ENCODE measurements at places on chromosomes 3 and 15.
A peak's percentile ranks its signal among the peaks of the same experiment; 100 is the strongest.

GRCh38 chr3:43618142-43618541, 3.7 kb downstream of the ANO10 start:
- DNase-seq: no peak

- DNase-seq: no peak
Measured at GRCh38 chr3:45964139-45964538, 20.9 kb downstream of the CXCR6 start.

DNA sequence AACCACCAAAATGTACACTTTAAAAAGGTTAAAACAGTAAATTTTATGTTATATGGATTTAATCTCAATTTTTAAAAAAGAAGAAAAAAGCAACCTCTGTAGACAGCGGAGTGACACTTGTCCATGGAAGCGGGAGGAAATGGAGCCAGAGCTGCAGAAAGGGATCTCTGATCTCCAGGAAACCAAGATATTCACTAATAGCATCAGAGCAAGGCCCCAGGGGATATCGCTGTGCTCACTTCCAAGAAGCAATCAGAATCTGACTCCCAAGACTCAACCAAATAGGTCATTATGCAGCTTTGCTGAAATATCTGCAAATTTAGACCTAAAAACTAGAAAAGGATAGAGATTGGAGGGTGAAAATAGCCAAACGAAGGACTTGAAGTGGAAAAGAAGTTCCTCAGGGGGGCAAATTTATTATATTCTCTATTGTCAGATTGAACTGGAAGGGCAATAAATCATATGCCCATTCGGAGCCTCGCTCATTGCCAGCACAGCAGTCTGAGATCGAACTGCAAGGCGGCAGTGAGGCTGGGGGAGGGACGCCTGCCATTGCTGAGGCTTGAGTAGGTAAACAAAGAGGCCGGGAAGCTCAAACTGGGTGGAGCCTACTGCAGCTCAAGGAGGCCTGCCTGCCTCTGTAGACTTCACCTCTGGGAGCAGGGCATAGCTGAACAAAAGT, 62.0 kb upstream of the ATP2C1 start:
- no peak for DNase-seq

DNA sequence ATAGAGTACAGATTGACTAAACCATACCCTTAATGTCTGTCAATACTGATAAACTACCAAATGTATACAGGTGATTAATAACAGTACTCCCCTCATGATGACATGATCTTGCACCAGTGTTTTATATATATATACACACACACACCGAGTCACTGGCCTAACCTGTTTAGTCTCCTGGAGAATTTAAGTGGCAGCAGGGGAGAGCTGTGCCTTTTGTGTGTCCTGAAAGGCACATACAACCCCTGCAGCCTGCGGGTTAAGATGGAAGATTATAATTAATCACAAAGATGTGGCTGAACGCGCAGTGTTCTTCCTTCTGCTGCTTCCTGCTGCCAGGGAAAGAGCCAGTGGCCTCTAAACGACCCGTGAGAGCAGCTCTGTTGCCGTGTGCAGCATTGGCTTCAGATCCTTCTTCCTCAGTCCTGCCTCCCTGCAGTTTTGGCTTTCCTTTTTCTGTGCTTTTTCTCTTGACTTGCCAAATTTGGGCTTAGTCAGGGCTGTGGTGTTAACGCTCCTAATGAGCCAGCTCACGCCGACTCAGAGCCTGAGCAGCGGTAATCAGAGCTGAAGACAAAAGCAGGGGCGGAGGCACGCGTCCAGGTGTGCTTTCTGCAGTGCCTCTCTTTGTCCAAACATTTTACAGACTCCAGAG, 42.5 kb upstream of the UBE3A start:
- DNase-seq: no peak

GRCh38 chr15:35958975-35959374, 413.0 kb upstream of the DPH6 start:
- no peak for DNase-seq

DNA sequence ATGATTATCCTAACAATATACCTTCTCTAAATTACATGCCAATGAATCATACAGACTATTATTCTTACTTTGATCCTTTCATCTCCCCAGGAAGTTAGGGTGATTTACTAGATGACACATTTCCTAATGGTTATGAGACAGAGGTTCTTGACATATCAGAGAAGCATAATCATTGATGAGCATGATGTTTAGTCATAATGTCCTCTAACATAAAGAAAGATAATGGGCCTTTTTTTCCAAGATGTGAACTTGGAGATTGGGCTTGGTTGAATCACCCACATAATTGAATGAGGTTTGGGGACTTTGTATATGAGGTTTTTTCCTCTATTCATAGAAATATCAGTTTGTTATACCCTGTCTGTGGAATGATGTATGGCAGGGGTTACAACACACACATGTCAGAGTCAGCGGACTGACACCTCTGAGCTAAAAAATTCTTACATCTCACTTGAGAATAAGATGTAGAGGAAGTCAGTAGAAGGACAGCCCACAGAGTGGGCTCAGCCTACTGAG, 69.7 kb upstream of the DCBLD2 start:
- peak; percentile 93 for DNase-seq

DNA sequence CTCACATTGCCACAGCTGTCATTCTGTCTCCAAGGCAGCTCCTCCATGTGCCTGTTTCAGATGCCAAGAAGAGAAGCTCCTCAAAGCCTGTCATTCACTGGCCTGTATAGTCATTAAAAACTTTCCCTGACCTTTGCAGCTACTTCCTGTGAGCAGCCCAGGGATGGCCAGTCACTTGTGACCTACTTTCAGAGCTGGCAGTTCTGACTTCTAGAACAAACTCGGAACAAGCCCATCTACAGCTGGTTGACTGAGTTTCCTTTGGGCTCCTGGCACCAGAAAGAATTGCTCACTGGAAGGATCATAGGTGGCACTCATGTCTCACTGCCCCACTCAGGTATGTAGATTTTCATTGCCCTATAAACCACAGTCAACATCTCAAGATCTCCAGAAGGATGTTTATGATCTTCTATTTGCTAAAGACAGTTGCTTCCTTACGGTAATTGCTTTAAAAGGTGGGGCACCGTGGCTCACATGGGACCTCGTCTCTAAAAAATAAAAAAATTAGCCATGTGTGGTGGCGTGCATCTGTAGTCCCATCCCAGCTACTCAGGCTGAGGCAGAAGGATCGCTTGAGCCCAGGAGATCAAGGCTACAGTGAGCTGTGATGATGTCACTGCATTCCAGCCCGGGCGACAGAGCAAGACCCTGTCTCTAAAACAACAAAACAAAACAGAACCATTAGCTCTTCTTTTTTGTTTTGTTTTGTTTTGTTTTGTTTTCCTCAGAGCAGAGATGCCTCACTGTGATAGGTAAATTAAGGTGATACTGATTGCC, 11.2 kb upstream of the ATP13A3 start:
- DNase-seq: no peak

DNA sequence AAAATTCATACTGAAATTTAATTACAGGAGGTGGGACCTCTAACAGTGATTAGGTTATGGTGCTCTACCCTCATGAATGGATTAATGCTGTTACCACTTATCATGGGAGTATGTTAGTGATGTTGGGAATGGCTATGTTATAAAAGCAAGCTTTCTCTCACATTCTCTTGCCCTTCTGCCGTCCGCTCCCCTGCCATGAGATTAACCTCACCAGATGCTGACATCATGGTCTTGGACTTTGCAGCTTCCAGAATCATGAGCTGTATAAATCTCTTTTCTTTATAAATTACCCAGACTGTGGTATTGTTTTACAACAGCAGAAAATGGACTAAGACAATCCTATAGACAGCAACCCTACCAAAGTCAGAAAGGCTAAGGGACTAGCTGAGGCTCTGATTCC, 884.8 kb downstream of the FHIT start:
- DNase-seq: no peak

GRCh38 chr3:153944084-153944483, 177.1 kb upstream of the ARHGEF26 start:
- no peak for DNase-seq

- DNase-seq: peak; percentile 38
Measured at GRCh38 chr15:70533931-70534742, 229.2 kb downstream of the UACA start.

DNA sequence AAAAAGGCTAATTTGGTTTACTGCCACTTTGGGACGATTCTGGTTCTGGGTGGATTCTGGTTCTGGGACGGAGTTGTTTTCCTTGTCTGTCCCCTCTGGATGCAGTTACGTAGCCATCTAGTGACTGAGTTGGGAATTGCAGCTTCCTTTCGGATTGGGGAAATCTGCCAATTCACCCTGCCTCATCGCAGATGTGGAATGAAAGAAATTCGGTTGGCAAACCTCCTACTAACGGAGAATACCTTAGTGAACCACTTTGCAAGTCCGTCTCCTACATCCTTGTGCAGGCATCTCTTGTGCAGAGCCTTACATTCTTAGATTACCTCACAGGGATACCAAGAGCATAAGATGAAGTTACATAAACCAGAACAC, 31.5 kb upstream of the AP4E1 start:
- DNase-seq: peak; percentile 94

DNA sequence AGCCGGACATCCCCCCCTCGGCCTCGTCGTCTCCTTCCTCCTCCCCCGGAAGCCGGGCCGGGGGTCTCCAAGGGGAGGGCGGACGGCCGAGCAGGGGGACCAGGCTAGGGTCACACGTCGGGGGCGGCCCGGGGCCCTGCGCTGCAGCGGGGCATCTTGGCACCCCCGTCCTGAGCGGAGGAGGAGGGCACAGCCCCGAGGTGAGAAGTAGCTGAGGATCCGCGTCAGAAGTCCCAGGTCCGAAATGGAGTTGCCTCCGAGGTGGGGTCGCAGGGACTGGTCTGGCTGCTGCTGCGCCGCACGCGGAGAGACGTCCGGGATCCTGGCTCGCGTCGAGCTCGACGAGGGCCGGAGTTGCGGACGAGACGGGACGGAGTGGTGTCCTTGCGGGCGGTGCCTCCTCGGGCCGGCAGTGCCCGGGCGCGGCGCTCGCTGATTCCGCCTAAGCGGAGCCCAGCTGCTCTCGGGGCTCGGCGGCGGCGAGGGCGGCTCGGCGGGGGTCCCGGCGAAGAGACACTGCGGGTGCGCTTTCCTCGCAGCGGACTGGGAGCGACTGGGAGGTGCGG, at the start of gene ADCY5:
Gene ADCY5, minus strand, starts transcription at position 555 of the 566 bp plus-strand sequence. Its CDS starts 545 bp downstream, at position 10.
- no peak for DNase-seq
